ENCODE measurements at places on chromosomes 12 and 14.

GRCh38 chr12:1836241-1836803 lies 16.0 kb downstream of the LRTM2 start:
- DNase-seq, result no peak

GRCh38 chr12:63400718-63401117 lies 249.7 kb upstream of the AVPR1A start:
- no peak for DNase-seq

DNA sequence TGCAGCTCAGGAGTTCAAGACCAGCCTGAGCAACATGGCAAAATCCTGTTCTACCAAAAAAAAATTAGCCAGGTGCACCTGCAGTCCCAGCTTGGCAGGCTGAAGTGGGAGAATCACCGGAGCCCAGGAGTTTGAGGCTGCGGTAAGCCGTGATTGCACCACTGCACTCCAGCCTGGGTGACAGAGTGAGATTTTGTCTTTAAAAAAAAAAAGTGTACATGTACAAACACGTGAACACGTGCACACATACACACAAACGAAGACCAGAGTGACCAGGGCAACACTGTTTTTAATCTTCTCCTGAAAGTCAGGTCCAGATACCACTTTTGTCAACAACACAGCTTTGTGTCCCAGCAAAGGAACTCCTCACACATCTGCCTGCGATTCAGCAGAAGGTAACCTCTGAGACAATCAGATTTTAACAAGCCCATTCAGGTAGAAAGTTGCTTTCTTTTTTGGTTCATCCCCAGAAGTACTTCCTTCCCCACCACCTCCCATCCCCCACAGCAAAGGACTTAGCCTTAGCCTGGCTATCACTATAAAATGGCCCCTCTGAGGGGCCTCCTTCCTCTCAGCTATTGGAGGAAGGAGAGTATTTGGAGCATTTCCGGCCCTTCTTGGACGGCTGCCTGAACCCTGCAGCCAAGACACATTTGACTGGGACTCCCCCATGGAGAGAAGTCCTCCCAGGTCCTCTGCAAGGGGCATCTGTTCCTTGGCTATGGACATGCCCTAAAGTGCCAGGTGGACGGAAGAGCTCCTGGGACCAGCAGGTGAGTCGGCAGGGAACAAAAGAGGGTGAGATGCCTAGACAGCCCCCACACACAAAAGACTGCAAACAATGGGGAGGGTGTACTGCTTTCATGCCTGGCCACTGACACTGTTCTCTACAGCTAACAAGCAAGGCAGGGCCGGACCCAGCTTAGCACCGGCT lies 9.8 kb downstream of the CTDSP2 start:
- no peak for DNase-seq

DNA sequence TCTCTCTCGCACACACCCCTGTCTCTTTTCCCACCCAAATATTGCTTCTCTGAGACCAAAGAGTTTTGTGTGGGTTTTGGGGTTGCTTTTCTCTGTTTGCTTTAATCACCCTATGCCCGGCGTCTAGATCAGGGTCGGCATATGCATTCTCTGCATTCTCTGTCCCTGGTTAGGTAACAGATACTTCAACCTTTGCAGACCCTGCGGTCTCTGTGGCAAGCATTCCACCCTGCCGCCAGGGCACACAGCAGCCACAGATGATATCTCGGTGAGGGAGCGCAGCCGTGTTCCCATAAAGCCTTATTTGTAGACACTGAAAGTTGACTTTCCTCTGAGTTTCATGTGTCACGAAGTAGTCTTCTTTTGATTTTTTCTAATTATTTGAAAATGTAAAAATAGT lies 110.4 kb upstream of the FZD10 start:
- DNase-seq, result no peak

GRCh38 chr12:68458866-68459265 lies 126.7 kb upstream of the MDM1 start:
- no peak for DNase-seq

DNA sequence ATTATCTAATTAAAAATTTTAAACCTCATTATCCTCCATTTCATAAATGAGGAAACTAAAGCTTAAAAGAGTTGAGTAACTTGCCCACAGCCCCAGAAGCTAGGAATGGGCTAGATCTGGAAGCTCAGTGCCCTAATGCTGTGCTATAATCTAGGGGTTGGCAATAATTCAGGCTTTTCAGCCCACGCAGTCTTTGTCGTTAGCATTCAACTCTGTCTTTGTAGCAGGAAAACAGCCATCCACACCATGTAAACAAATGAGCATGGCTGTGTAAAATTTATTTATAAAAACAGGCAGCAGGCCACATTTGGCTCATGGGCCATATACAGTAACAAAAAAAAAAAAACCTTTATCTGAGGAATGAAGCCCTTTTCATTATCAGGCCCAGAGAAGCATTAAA lies 92.4 kb upstream of the OVCH1 start:
- DNase-seq, result no peak

DNA sequence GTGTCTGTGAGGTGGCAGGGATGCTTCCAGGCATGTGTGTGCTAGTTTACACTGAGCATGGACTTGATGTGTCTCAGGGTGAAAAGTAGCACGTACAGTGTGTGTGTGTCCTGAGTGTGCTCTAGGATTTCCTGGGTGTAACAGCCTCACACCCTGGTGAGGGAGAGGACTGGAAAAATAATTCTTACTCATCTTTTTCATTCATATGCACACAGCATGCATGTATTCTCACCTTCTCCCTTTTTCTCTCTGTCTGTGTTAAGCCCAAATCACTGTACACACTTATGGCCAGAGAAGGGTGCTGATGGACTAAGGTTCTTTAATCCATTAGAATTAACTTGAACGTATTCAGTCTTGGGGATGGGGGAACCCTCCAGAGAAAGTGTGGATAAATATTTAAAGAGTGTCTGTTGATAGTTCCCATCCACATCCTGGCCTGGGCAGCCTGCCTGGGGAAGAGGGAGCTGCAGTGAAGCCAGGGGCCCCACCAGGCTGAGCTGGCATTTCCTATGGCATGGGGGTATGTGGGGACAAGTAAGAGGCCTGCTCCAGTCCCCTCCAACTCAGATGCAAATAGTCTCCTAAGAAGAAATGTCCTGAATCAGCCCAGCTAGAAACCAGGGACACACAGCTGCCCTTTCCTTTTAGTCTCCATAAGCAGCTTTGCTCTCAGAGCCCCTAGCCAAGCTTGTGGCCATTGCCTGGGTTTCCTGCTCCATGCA lies 1.1 kb upstream of the HOXC8 start:
- no peak for DNase-seq

DNA sequence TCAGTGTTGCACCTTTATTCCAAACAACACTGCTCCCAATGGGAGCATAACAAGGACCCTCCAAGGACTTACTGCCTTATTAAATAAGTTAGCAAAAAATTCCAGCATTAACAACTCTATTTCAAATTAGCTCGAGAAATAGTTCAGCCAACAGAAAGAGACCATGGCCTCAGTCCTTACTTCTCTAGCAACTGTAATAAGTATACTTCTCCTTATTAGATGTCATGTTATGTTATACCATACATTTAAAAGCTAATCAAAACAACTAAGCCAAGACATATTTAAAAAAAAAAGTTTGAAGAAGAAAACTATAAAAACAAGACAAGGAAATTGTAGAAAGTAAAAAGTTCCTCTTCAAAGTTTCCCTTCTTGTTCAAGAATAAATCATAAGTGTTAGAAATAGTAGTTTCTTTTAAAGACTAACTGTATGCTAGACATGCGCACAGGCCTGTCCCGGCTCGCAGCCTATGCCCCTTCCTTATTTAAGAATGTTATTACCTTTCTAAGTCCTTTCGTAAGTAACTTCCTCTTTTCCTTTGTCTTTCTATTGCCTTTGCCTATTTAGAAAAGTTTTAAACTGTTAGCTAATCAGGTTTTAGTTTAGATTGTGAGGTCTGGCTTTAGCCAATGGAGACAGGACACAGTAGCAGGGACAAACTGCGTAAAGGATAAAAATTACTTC lies 68.6 kb downstream of the RESF1 start:
- no peak for DNase-seq

GRCh38 chr14:99725774-99726537 lies 41.9 kb downstream of the CYP46A1 start:
- DNase-seq, result no peak

GRCh38 chr12:108846290-108846701 lies 11.1 kb downstream of the SSH1 start:
- no peak for DNase-seq

DNA sequence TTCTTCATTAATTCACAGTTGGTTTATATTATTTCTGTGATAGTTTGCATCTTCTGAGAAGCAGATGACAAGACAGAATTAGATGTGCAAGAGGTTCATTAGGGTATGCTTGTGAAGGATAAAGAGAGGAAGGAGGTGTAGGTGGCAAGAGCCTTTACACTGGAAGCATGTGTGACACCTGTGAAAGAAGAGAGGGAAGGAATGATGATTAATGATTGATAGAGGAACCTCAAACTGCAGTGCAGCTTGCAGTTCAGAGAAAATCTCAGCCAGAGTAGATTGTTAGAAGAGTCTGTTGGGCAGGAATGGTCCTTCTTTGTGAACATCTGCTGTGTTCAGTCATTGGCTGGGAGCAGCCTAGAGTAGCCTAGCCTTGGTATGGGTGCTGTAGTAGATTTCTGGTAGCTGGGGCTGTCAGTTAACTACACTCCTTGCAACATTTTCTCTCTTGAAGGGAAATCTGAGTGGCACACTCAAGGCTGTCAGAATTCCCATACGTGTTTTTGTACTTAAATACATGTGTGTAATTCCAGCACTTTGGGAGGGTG lies 9.0 kb downstream of the RCOR1 start:
- DNase-seq, result no peak

- no peak for DNase-seq
These were observed 7.4 kb upstream of the EPS8 start for GRCh38 chr12:15796493-15797141.

DNA sequence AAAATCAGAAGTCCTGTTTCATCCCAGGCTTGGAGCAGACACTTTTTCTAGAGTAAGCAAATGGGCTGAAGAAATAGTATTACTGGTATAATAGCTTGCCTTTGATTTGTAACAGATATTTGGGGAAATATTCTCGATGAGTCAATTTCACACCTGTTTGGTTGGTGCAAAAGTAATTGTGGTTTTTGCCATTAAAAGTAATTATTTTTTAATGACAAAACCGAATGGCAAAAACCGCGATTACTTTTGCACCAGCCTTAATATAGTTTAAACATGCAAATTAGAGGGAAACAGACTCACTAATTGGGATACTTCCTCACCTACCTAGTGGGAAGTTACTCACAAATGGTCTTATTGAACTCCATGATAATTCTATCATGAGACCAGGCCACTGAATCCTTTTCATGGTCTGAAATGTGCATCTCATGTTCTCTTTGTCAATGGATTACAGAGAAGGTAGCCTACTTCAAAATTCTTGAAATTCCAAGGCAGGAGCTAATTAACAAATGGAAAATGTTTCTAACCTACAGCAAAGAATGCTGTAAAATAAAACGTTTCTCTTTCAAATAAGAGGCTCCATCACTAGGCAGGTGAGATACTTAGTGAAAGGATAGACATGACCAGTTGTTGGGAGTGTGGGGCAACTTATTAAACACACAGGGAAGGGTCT lies 391.3 kb downstream of the EMP1 start:
- no peak for DNase-seq

DNA sequence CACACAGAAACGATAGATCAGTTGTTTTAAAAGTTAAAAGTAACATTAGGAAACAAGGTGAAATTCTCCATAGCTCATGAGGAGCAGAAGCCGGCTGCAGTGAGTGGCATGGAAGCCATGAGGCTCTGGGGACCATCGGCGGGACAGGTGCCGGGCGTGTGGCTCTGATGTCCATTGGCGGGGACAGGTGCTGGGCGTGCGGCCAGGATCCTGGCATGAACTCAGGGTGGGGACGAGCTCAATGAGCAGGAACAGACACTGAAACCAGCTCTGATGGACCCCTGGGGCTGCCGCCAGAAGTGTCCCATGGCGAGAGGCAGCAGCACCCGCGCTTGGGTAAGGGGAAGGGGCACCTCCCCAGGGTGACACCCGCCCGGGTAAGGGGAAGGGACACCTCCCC lies 75.1 kb downstream of the NOC4L start:
- DNase-seq, result no peak

- no peak for DNase-seq
These were observed 40.1 kb upstream of the PARP11 start for GRCh38 chr12:3913278-3913677.

DNA sequence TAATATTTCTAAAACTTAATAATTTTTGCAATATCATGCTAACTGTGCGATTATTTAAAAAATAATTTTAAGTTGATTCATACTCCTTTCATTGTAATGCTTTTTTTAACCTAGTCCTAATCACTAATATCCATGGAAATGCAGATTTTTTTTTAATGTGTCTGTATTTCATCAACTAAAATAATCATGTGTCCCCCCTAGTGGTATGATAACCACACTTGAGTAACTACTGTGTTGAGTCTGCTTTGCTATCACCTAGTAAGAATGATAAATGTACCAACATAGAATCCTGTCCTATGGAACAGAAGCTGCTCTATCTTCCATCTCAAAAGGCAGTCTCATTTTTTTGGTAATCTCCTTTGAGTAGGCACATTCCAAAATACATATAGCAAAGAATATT lies 19.1 kb upstream of the SYNE2 start:
- DNase-seq, result no peak

DNA sequence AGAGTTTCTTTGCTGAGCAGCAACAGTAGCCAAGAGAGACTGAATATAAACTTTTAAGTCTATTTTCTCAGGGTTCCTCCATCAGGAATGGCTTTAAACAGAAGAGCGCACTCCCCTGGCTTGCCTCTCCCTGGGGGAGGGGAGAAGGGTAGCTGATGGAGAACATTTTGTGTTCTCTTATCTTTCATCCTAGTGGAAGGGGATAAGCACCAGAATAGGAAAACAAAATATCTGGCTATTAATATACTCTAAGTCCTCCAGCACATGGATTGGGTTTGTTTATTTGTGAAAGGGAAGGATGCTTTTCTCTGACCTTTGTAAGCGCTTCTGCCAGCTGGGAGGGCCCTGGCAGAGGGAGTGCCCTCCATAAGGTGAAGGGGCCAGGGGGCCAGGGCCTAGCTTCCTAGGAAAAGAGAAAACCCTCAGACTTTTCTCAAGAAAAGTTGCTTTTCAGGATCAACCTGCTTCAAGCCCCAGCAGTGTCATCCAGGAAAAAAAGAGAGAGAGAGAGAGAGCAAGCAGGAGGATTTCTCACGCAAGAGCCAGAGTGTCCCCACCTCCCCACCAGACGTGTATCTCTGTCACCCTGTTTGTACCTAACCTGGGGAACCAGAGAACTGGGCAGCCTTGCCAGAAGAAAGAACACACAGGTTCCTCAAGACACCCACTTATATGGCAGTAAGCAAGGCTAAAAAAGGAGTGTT lies 34.3 kb upstream of the ATP2A2 start:
- no peak for DNase-seq

- DNase-seq, result no peak
These were observed 272.8 kb downstream of the LRIG3 start for GRCh38 chr12:58647495-58647894.

DNA sequence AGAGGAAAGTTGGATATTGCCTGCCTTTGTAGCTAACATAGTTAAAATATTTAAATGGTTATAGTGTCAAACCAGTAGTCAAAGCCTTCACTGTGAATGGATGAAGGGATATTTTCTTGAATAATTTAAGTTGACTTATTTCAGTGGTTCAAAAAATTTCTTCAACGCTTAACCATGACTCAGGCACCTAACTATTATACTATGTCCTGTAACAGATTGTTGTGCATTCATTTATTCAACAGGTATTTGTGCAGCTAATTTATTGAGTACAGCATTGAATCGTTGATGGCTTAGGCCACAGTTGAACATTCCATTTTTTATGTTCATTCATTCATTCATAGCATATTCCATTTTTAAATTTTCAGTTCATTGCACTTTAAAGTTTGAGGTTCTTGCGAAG lies 9.2 kb downstream of the HIF1A start:
- no peak for DNase-seq

GRCh38 chr14:91729756-91730155 lies 2.1 kb downstream of the CATSPERB start:
- no peak for DNase-seq

Measured in amniotic stem cell (primary cell).